Kidney glomerular epithelial cell (primary cell): ENCODE measurements at places on chromosomes 5 and 9.

DNA sequence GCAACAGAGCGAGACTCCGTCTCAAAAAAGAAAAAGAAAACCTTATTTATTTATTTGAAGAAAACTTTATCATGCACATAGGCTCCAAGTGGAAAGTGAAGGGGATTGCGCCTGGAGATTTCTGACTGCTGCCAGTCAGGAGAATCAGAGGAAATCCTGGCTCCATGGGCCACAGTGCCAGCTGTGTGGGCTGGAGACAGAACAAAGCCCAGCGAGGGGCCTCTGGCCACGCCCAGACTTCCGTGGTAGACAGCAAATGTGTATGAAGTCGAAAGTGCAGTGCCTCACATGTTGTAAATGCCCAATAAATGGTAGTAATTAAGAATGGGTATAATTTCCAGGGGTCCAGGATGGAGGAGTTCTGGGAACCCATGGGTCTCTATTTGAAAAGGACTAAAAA, 75.8 kb upstream of the WWC1 start:
- DNase-seq, result no peak

DNA sequence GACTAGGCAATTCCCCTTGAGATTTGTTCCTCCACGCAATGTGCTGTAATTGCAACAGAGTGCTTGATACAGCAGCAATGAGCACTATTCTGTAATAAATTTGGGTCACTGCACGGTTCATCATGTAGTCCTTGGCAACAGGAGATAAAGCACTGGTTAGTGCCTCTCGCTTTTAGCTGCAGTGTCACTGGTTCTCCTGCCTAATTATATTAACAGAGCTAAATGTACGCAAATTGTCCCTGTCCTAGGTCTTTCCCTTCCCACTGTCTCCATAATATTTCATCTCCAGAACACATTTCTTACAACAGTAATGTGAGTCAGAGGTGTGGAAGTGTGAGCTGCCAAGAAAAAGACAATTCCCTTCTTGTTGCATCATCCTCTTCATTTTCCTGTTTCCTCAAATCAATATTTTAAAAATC, 553.1 kb downstream of the ZNF608 start:
- DNase-seq, result peak; percentile 31

DNA sequence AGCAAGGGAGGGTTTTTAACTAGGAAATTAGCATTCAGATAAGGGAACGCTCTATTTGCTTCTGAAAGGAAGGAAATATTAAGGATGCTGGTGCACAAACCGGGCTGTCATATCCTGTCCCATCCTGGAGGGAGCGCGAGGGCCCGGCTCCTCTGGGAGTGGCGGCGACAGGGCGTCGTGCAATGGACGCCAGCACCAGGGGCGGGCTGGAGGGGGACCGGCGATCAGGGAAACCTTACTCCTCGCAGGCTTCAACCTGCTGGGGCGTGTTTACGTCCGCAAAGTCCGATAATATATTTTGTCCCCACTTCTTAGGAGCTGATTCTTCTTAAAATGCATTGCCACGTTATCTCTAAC, 197.1 kb upstream of the TBCA start:
- no peak for DNase-seq

GRCh38 chr9:133461975-133462374, 2.2 kb downstream of the CACFD1 start:
- no peak for DNase-seq

DNA sequence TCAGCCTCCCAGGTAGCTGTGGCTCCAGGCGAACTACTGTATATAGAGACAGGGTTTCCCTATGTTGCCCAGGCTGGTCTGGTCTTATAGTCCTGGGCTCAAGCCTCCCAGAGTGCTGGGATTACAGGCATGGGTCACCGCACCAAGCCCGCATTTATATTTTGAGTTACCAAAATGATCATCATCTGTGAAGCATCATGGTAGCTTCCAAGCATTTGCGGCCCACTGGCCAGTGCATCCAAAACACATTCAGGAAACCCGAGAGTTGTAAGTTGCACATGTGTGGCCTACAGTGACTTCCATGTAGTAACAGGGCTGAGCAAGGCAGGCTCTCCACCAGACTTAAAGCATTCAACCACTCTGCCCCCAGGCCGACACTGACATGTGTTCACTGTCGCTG, 2.3 kb downstream of the BRD3OS start:
- no peak for DNase-seq
